ENCODE measurements at places on chromosomes 1 and 21. TPM values are rescaled to one million over a fixed set of nuclear protein-coding genes. Genes with fewer than 3 reads are reported as not detected.

The FMO3 gene
- total RNA-seq = 1.2 TPM

The C1orf141 gene
- total RNA-seq = not detected

The GBP1 gene
- 10.3 TPM for total RNA-seq

The KIRREL1 gene
- total RNA-seq = 11.7 TPM
